ENCODE measurements at places on chromosomes 2 and 18. TPM values are rescaled to one million over a fixed set of nuclear protein-coding genes. Genes with fewer than 3 reads are reported as not detected.

DNA sequence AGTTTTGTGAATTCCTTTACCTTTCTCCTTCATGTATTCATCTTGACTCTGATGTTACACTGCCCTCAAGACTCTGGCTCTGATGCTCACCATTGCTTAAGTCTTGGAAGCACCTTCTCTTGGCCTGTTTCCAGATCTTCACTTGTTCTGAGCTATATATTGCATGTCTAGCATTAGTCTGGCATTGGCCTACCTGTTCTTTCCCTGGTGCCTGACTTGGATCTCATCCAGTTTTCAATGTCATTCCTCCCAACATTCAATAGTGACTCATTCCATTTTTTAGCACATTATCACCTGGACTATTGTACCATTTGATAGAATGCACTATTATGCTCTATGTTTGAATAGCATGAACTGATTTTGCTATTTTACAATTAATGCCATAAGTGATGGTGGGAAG is 127.3 kb upstream of the NYAP2 start:
- no peak for DNase-seq

DNA sequence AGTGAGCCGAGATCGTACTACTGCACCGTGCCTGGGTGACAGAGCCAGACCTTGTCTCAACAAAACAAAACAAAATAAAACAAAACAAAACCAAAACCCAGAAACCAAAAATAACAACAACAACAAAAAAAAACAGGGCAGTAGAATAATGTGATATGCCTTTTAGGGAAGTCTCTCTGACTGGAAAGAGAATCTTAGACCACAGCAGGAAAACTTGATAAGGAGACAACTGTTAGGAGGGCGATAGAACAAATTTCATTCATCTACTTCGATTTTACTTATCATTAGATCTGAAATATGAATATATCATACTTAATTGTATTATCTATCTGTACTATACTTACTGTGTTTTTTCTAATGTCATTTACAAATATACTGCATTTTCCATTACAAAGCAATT is 109.0 kb upstream of the CNTNAP5 start:
- DNase-seq: no peak

- peak; percentile 95 for DNase-seq
Measured at GRCh38 chr2:240513549-240514287, 44.1 kb downstream of the ANKMY1 start.

- DNase-seq: no peak
Measured at GRCh38 chr2:7956126-7956689, 725.6 kb upstream of the ID2 start.

DNA sequence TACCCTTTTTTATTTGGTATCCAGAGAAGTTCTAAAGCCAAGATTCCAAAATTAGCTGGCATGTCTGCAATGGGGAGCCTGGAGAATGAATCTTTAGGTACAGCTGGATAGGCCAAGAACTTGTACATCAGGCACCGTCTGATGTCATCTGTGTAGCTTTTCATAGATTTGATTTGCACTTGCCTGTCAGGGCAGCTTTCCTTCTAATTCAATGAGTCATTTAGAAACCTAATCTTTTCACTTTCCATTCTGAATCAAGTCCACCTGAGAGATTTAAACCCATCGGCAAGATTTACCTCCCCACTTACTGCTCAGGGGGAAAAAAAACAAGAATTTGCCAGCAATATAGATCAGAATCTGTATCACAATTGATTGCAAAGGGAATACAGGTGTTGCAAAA is 60.9 kb upstream of the ACAA2 start:
- DNase-seq: no peak

DNA sequence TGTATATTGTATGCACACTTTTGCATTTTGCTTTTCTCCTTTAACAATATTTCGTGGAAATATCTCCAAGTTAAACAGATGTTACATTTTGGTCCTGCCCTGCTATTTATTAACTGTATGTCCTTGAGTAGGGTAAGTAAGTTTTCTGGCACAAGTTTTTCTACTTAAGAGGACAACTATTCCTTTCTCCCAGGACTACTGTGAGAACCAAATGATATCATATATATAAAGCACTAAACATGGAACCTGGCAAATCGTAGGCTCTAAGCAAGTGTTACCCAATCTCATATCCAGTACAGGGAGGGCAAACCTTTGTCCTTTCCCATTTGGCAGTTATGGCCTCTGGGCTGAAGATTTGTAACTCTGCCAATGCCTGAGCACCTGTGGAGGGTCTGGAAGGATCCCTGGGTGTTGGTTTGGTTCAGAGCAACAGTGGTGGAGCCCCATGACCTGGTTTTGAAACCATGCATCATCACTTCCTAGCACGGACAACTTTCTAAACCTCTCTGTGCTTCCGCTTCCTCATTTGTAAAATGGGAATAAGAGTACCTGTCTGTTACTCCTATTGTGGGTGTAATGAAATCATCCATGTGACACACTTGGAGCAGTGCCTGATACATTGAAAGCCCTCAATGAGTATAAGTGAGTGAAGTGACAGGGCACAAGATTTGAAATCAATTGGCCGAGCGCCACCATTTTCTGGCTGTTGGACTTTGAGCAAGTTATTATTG is 28.3 kb upstream of the ICOS start:
- DNase-seq: no peak

DNA sequence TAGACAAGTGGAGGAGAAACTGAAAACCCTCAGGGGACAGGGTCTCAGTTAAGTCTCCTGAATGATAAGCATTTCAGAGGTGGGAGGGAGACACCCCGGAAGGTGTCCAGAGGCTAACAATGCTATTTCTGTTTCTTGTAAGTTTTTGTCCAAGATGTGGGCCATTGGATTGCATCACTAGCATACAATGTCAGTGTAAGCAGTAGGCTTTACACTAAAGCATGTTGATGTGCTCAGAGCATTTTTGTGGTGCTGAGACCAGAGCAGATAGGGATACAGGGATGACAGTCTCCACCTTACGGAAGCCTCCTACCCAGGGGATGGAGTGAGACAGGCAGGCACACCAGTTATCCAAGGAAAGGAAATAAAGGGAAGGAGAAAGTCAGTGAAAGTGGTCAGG is 2.2 kb upstream of the IL1R1 start:
- no peak for DNase-seq

GRCh38 chr2:224970311-224970710 is 72.0 kb downstream of the DOCK10 start:
- DNase-seq: no peak

DNA sequence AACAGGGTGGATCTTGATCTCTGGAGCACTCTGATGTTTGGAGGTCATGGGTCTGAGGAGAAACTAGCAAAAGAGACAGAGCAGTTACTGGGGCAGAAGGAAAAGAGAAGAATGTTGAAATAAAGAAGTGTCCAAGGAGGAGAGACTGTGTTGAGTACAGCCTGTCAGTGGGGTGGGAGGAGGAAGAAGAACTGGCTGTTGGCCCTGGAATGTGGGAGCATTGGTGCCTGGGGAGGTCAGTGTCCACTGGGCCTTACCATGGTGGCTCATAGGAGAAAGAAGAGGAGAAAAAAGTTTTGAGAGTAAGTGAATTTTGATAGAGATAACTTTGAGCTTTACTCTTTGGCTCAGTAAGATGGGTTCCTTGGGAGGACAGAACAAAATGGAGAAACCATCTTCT is 499.0 kb downstream of the TXNL1 start:
- no peak for DNase-seq

DNA sequence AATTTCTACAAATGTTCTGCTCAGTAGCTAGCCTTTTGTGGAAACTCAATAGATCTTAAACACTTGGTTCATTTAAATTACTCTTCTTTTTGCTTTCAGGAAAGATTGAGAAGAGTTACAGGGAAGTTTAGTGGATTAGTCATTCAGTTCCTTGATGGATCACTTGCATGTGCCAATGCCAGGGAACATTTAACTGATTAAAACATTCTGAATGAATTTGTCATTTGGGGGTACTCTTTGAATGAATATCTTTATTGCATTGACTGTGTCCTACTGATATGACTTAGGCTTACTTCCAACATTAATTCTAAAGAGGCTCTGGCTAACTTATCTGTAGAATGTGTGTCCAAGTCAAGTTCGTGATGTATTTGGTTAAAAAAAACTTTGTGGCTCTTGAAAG is 199.8 kb downstream of the PLCL1 start:
- DNase-seq: no peak

DNA sequence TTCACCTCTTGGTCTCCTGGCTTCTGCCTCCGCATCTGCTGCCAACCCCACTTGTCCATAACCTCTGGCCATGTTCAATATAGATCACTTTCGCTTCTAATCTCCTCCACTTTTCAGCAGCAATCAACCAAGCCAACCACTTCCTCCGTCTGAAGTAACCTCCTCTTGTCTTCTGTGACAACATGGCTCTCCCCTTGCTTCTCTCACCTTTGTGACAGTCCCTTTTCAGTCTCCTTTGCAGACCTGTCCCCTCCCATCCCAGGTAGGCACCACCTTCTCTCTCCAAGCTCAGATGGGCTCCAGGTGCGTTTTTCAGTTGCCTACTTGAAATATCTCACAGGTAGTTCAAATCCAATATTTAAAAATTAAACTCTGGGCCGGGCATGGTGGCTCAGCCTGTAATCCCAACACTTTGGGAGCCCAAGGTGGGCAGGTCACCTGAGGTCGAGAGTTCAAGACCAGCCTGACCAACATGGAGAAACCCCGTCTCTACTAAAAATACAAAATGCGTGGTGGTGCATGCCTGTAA is 4.7 kb upstream of the PSD4 start:
- no peak for DNase-seq

GRCh38 chr2:53896864-53897263 is 37.1 kb upstream of the GPR75 start:
- DNase-seq: no peak

- peak; percentile 79 for DNase-seq
Measured at GRCh38 chr2:70958759-70959158, 19.7 kb upstream of the ANKRD53 start.

- DNase-seq: no peak
Measured at GRCh38 chr2:212929116-212929515, 222.3 kb downstream of the IKZF2 start.

DNA sequence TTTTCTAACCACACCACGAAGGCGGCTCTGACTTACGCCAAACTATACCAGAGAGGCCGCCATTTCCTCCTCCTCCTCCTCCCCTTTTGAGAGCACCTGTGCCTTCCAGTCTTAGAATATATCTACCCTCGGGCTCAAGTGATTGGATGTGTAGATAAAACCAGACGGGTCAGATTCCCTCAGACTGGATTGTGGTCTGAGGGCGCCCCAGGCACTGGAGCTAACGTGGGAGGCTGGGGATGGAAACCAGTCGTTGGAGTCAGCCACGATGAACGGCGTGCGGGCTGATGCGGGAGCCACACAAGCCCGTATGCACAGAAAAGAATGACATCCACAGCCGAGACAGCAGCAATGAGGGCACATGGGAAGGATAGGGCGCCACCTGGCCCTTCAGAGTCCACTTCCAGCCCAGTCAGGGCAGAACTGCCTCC is 12.3 kb upstream of the ODC1 start:
- no peak for DNase-seq

DNA sequence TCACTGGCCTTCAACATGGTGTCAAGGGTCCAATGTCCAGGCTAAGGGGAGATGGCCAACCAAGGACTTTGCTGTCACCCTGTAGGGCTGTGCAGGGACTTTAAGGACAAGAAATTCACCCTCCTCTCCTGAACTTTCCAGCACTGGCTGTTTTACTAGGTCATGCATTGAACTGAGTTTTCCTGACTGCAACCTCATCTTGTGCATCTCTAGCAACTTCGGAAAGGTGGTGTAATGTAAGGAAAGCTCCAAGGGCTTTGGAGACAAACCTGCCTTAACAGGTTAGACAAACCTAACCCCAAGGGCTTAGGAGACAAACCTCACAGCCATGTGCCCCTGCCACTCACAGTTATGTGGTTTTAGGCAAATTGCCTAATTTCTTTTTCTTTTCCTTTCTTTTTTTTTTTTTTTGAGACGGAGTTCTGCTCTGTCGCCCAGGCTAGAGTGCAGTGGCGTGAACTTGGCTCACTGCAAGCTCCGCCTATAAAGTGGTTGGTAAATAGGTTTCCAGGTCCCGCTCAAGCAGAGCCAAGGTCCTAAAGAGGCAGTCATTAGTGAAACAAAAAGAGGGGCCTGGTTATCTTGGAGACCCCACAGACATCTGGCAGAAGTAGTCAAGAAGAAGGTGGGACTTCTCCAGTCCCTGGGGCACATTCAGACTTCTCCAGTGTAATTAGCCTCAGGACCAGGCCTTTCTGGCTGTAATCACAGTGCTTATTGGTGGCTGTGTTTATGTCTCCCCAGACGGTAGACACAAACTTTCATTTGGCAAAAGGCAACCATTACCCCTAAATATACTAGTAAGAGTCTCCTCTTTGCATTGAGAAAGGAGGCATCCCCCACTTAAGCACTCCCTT is 37.6 kb upstream of the PMAIP1 start:
- DNase-seq: no peak

DNA sequence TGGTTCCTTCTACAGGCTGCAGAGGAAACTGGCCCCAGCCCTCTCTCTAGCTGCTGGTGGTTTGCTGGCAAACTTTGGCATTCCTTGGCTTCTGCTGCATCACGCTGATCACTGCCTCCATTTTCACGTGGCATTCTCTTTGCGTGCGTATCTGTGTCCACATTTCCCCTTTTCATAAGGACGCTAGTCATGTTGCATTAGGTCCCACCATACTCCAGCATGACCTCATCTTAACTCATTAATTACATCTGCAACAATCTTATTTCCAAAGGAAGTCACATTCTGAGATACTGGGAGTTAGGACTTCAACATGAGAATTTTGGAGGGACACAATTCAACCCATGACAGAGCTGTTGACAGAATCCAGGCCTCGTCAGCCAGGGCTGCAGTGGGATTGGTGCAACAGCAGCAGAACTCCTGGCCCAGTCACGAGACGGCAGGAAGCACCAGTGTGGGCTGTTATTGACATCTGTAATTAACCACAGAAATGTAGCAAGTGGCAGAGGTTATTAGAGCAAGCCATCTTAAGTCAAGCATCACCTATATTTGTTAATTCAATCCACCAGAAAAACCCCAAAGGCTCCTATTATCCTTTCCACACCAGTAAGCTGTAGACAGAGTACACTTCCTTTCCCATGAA is 132.4 kb downstream of the TMEM163 start:
- no peak for DNase-seq

Gene MOGAT1
- total RNA-seq: not detected

Gene EMILIN2
- total RNA-seq: 24.2 TPM

Gene DAPL1
- not detected for total RNA-seq

Gene KLF7
- total RNA-seq: 25.3 TPM

Gene TMEM87B
- 21.8 TPM for total RNA-seq

Gene ZAP70
- 3.5 TPM for total RNA-seq

Gene CCDC74B
- total RNA-seq: 3.5 TPM

Gene GLI2
- 7.1 TPM for total RNA-seq

Gene ACADL
- 1.8 TPM for total RNA-seq
